ENCODE measurements at places on chromosomes 4 and X.

- DNase-seq: no peak
Observed at GRCh38 chr4:124931050-124931449, 218.5 kb upstream of the ANKRD50 start.

- DNase-seq: no peak
Observed at GRCh38 chr4:173185847-173186510, 17.4 kb downstream of the GALNT7 start.

DNA sequence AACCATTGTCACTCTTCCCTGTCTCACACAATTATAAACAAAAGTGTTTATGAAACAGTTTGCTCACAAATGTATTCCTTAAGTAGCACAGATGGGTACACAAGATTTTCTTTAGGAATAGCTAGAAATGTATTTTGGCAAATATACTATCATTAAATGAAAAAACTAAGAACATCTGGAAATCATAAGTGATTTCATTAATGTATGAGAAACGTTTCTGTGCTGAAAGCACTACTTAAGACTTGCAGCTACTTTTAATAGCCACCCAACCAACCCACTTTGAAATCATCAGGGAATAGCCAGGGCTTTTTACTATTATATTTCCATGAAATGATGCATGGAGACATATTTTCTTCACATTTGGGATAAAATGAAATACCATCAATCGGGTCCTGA, 62.3 kb upstream of the NAP1L5 start:
- DNase-seq: no peak

DNA sequence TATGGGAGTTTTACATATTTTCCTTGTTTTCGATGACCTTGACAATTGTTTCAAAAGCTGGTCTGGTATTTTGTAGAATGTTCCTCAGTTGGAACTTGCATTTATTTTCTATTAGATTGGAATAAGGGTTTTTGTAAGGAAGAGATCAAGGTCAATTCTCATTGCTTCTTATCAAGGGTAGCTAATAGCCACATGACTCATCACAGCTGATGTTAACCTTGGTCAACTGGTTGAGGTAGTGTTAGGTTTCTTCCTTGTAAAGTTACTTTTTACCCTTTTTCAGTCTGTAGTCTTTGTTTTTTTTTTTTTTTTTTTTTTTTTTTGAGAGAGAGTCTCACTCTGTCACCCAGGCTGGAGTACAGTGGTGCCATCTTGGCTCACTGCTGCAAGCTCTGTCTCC, 257.2 kb downstream of the SNCA start:
- no peak for DNase-seq

DNA sequence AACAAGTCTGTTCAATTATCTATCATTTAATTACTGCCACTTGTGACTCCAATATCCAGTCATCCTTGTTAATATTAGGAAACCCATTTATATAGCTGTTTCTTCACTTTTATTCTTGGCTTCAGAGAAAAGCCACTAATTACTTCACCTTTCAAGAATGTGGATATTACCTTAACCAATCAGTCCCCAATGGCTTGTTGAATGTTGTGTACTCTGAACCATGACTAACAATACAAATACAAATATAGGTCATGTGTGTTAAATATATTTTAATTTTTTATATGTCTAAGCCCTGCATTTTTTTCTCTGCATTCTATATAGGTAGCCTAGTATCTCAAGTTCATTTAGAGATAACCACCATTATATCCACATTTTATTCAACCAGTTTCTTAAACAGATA, 1513.4 kb upstream of the AGA start:
- no peak for DNase-seq

DNA sequence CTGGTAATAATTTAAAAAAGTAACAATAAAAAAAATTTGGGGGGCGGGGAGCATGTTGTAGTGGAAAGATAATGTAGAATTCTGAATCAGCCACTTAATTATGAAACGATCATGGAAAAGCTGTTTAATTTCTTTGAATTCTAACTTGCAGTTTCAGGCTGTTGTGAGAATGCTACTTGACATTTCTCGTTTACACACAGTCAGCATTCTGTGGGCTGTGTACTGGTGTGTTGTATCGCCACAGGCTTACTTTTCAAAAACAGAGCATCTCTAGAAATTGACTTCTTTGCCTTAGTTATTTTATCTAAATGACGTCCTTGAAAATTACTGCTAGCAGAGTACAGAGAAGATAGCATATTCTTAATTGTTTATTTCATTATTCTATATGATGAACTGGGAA, 350.4 kb downstream of the FSTL5 start:
- no peak for DNase-seq

Measured in heart right ventricle (tissue), 16 donors.